ENCODE measurements at places on chromosomes 7 and 10.
A peak's percentile ranks its signal among the peaks of the same experiment; 100 is the strongest.

DNA sequence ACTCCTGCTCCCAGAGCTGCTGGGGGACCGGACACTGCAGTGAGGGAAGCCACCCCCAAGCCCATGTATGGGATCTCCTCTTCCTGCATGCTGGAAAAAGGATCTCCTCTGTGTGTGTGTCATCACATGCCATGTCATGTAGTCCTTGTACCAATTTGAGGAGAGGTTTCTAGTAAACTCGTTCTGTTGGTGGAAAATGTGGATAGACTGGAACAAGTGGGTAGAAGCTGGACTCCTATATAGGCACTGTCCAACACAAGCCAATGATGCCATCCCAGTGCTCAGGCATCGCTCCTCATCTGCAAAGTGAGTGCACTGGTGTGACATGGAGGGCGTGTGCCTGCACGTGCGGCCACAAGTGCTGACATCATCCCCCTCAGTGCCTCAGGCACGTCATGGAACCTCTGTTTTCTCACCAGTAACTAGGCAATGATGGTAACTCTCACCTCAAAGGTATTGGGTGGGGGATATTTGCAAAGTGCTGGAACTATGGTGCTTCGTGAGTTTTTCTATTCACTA, 19.3 kb downstream of the MYO1G start:
- DNase-seq: peak; percentile 21

DNA sequence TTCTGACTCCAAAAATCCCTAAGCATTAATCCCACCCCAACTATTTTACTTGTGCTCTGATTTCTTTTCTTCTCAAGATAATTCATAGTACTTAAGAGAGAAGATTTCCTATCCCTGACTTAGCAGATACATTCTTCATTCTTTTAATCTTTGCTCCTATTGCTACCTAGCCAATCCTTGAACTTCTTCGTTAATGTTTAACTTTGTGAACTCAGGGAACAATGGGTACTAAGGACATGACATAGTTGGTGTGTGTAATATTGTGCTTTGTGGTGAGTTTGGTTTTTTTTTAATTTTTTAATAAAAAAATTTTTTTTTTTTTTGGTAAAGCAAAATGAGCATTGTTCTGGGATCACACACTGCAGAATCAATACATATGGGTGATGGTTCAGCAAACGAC, 166.2 kb downstream of the CHCHD3 start:
- DNase-seq: no peak

DNA sequence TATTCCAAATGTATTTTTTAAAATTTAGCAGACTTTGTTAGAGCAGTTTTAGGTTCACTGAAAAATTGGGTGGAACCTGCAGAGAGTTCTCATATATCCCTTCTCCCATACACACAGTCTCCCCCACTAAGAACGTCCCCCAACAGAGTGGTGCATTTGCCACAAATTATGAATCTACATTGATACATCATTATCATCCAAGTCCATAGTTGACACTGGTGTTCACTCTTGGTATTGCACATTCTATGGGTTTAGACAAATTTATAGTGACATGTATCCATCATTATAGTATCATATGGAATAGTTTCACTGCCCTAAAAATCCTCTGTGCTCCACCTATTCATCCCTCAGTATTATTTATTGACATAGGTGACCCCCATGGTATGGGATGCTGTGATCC, 97.3 kb upstream of the AFAP1L2 start:
- DNase-seq: no peak

DNA sequence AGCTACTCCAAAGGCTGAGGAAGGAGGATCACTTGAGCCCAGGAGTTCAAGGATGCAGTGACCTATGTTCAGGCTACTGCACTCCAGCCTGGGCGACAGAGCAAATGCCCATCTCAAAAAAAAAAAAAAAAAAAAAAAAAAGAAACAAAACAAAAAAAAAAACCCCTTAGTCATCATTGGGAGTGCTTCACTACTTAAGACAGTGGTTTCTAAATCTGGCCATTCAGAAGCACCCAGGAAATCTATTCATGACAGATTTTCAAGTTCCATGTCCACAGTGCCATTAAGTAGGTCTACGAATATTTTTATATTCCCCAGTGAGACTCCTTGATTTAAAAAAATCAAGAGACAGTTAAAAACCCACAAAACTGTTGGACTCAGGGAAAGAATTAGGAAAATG, 182.9 kb downstream of the PIP4K2A start:
- DNase-seq: no peak

DNA sequence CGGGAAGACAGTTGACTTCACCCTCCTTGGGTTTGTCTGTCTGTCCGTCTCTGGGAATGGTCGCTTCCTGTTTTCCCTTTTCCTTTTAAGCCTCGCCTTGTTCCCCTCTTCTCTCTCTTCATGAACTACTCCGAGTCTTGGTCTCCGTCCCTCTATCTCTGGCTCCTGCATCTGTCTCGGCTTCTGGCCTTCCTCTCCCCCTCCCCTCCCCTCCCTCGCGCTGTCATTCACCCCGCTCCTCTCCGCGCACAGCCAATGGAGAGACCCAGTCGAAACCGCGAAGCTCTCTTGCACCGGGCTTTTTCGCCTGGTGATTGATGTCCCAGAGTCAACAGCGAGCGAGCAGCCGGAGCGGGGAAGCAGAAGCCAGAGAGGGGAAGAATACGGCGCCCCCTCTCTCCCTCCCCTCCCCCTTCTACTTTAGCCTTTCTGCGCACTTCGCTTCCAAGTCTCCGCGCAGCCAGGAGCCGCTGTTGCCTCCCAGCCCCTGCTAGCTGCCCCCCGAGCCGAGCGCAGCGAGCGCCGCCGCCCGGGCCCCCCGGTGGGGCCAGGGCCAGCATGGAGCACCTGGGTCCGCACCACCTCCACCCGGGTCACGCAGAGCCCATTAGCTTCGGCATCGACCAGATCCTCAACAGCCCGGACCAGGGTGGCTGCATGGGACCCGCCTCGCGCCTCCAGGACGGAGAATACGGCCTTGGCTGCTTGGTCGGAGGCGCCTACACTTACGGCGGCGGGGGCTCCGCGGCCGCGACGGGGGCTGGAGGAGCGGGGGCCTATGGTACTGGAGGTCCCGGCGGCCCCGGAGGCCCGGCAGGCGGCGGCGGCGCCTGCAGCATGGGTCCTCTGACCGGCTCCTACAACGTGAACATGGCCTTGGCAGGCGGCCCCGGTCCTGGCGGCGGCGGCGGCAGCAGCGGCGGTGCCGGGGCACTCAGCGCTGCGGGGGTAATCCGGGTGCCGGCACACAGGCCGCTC, at the start of gene TLX1:
TLX1 (plus strand) TSS at position 317 of the 978 bp plus-strand sequence; CDS start at position 559, 242 bp downstream.
- peak; percentile 23 for DNase-seq

Measured in CD4-positive, alpha-beta T cell treated with Interleukin-17A for 4 hours (primary cell).